ENCODE measurements at places on chromosomes 7 and 10.

GRCh38 chr10:10205906-10206305 lies 811.8 kb upstream of the CELF2 start:
- no peak for DNase-seq

DNA sequence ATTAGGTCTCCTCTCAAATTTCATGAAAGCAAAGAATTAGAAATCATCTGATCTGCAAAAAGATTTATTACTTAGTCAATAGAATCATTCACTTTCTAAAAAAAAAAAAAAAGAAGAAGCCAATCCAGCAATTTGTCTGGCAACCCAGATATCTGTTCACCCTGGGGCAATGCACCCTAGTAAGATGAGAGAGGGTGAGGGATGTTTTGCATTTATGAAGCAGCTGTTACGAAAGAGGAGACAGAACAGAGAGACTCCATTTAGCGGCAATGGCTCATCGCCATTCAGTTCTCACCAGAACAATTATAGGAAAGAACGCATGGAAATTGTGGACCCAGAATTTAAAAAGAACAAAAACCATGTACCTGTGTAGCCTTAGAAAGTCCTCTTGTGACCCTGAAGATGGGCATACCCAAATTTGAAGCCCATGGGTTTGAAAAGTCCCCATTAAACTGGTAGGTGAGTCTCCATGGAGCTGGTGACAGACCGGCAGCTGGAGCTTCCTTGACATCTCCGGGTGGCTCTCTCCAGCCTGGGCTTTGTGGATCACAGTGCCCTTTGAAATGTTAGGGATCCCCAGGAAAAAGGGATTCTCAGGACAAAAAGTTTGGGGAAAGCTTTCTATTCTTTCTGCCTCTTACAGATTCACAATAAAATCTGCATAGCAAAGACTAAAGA lies 45.5 kb upstream of the CCDC3 start:
- DNase-seq: no peak

DNA sequence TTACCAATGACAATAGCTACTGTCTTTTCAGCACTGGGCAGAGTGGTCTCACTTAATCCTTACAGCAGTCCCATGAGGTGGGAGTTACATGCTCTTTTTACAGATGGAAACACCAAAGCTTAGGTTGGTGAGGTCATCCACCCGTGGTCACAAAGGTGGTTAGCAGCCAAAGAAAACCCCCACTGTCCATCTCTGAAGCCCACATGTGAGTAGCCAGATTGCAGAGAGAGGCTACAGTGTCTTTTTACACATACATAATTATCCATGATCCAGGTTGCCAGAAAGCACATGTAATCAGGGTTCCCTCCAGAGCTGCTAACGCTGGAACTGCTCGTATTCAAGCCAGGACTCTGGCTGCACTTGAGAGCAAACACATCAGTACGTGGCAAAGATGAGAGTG lies 24.6 kb upstream of the ANKRD2 start:
- no peak for DNase-seq

- DNase-seq: peak; percentile 88
Observed at GRCh38 chr10:21364196-21365114, 161.0 kb downstream of the SKIDA1 start.

- DNase-seq: no peak
Observed at GRCh38 chr10:74207691-74208480, 56.9 kb downstream of the ADK start.

DNA sequence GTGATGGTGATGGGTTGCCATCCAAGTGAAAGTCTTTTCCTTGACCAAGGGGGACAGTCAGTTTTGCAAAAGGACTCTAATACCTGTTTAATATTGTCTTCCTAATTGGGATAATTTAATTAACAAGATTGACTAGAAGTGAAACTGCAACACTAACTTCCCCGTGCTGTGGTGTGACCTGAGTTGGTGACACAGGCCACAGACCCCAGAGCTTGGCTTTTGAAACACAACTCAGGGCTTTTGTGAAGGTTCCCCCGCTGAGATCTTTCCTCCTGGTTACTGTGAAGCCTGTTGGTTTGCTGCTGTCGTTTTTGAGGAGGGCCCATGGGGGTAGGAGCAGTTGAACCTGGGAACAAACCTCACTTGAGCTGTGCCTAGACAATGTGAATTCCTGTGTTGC lies 6.9 kb downstream of the PPIF start:
- DNase-seq: no peak

DNA sequence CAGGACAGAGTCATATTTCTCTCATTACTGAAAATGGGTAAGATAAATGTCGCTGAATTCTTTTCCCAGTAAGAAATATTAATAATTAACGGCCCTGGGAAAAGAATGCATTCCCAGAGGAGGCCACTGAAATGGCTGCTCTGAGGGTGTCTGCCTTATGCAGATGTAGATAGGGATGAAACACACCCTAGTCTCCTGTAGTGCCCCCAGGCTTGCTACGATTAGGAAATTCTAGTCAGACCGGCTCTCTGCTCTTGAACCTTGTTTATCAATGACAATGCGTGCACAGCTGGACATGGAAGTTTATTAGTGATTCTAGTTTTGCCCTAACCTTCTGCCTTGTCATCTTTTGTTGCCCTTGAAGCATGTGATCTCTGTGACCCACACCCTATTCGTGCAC lies 291.1 kb downstream of the ZNF248 start:
- DNase-seq: no peak

- DNase-seq: peak; percentile 86
Observed at GRCh38 chr7:134703782-134704181, 57.1 kb downstream of the BPGM start.

- no peak for DNase-seq
Observed at GRCh38 chr7:128189231-128189930, 51.7 kb upstream of the LEP start.

GRCh38 chr10:70940834-70941568 lies 52.6 kb upstream of the PCBD1 start:
- peak; percentile 13 for DNase-seq

DNA sequence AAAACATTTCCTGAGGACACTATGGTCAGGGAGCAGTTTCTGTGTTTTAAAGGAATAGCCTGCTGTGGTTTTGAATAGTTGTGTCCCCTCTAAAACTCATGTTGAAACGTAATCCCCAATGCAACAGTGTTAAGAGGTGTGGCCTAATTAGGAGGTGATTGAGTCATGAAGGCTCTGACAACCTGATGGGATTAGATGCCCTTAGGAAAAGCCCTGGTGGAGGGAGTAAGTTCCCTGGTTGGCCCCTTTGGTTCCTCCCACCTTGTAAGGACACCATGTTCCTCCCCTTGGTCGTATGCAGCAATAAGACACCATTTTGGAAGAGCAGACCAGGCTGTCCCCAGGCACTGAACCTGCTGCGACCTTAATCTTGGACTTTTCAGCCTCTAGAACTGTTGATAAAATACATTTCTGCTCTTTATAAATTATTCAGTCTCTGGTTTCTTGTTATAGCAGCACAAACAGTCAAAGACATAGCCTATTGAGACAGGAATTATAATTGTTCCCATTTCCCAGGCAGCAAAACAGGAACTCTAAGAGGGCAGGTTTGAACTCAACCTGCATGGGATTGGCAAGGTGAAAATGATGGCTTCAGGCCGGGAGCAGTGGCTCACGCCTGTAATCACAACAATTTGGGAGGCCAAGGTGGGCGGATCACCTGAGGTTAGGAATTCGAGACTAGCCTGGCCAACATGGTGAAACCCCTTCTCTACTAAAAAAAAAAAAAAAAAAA lies 20.5 kb upstream of the TNS3 start:
- DNase-seq: no peak

GRCh38 chr7:132400561-132401142 lies 175.6 kb downstream of the PLXNA4 start:
- DNase-seq: no peak

GRCh38 chr7:370775-371118 lies 80.8 kb downstream of the FOXL3 start:
- no peak for DNase-seq

DNA sequence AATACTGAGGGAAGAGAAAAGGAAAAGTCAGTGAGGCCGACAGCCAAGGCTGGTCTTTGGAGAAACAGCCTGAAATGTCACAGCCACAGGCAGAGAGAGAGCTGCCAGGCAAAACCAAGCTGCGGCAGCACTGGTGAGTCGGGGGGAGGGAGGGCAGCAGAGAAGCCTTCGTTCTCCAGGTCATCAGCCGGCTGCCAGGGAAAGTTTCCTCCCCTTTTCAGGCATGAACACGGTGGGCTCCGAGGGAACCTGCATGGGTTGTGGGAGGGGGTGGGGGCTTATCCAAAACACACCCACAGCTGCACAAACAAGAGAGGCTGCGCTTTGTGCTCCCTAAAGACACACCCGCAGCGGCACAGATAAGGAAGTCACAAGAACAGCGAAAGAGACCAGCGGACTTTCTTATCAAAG lies 62.3 kb upstream of the NKX6-2 start:
- DNase-seq: no peak

GRCh38 chr10:52517012-52517411 lies 202.9 kb downstream of the DKK1 start:
- DNase-seq: no peak

DNA sequence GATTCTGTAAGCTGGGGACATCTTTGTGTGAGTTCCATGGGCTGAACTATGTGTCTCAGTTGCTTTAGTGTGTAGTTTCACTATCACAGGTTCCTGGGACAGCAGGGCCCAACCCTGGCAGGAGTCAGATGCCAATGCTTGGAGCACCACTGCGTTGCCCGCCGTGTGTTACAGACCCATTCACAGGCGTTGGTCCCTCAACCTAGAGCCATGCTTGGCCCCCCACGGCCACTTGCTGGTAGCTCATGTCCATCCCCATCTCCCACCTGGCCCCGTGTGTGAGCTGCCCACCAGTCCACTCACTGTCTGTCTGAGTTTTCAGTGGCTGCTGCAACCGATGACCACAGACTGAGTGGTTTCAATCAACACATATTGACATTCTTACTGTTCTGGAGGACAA lies 546.9 kb downstream of the TCERG1L start:
- DNase-seq: no peak

GRCh38 chr10:75902816-75903215 lies 471.4 kb downstream of the LRMDA start:
- DNase-seq: no peak

DNA sequence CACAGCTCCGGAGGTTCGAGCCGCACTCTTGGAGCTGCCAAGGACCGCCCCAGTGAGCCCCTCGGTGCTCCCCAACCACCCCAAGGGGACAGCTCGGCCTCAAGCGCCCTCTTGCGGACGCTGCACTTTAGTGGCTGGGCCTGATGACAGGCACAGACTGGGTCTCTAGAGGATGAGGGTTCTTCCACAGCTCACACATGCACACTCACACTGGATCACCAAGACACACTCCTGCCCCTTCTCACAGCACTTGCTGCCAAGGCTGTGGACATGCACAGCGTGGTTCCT lies 2.1 kb downstream of the RET start:
- DNase-seq: peak; percentile 9

DNA sequence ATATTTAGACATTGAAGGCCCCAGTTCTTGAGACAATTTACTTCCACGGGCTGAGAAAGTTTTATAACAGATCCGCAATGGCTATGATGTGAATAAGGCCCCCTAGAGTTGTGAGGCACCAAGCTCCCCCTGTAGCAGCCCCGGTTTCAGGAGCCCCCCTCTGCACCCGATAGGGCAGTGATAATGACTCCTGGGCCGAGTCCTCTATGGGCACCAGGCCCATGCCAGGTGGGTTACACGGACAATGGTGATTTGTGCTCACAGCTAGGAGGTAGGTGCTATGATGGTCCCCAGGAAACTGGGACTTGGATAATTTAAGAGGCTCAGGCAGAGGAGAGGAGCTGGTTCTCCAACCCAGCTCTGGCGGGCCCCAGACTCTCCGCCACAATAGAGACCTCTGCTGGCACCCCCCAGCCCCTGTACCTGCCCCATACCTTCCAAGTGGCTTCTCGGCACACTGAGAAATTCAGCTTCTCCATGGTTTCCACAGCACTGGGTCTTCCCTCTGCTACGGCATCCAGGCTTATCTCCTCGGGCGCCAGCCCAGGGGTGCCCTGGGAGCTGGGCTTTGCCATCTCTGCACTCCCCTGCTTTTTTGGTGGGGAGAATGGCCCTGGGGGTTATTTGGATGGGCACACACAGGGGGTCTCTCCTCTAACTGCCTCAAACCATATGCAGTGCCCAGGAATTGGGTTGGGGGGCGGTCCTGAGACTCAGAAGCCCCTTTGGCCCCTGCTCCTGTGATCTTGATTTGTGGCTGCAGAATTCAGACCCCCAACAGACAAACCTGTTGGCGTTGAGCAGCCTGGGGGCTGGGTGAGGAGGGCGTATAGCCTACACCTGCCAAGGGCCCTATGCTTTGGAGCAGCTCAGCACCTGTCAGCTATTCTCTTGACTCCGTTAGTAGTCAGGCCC lies 12.2 kb upstream of the KCP start:
- DNase-seq: no peak

GRCh38 chr7:13181216-13181615 lies 493.8 kb downstream of the ARL4A start:
- DNase-seq: no peak

- no peak for DNase-seq
Observed at GRCh38 chr7:2702594-2702957, 14.6 kb downstream of the AMZ1 start.

DNA sequence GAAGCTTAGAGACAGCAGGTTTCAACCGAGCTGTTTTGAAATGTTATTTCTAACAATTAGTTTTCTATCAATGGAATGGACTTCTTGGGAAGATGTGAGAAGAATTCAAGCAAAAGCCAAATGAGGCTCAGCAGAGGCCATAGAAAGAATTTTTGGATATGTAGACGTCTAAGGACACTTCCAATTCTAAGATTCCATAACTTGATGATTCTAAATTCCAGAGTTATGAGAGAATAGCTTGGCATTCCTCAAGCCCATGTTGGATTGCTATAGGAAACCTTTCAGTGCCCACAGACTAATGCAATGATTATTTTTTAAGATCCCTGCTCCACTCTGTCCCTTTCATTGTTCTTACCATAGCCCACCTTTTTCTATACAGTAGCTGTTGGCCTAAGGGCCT lies 77.2 kb upstream of the PALS2 start:
- DNase-seq: no peak

DNA sequence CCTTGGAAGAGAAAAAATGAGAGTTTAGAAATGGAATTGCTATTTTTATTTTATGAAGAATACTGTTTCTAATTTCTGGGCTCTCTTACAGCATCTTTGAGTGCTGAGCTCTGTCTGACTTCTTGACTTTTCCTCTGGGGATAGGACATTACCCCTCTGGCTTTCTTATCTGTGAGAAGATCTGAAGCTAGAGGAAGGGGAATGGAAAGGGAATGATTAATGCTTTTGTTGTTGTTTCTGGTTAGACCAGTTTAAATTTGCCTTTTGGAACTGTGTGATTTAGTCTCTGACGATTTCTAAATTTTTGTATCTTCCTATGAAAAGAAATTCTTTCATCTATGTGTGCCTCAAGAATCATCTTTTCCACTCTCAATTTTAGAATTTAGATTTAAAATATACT lies 811.4 kb downstream of the REEP3 start:
- DNase-seq: no peak

- DNase-seq: no peak
Observed at GRCh38 chr10:119650062-119650461, 1.1 kb upstream of the BAG3 start.

DNA sequence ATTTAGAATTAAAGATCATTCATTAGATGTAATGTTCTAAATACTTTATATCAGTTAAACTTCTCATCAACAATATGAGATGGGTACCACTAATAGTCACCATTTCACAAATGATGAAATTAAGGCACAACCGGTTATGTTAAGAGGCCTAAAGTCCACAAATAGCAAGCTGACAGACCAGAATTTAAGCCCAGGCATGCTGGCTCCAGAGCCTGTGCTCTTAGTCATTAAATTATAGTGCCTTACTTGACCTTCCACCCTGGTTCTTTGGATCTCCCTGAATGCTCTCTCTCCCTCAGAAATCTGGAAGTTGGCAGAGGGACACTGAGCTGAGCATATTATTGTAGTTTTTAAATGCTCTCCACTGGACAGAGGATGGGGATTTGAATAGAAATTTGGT lies 3.6 kb downstream of the LIPN start:
- DNase-seq: no peak

Measured in brain microvascular endothelial cell (primary cell).